Activated naive CD4-positive, alpha-beta T cell treated with Interleukin-2 at 50 U/mL for 16 hours (primary cell): ENCODE measurements at places on chromosomes 1 and 21.

GRCh38 chr1:215970406-215970805 is 403.3 kb downstream of the KCTD3 start:
- DNase-seq: no peak

DNA sequence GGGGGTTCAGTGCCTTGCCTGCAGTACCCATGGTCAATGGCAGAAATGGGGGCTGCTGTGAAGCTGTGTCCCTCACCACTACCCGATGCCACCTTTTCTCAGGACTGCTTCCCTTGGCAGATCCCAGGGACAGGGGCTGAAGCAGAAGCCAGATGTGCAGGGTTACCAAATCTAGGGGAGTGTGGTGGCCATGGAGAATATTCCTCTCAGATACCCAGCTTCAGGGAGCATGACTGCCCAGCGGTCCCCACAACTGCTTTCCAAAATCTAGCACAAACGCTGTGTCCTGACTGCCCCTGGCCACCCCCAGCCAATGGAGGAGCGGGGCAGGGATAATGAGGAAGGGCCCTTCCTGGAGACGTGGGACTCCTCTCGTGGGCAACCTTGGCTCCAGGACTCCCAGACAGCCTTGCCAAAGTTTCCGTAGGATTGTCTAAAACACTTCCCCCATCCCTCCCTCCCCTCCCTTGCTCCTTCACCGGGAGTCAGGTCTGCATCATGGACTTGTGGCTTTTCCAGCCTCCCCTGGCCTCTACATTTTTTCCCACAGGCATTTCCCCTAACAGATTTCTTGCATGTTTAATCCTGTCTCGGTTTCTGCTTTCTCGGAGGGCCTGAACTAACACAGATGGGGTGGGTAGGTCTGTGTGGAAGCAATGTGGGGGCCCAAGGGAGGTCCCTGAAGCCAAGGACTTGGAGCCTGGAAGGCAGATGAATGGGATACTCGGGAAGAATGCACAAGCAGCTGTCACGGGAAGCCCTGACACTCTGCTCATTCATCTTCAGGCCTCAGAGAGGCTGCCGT is 80.5 kb downstream of the OMA1 start:
- no peak for DNase-seq

GRCh38 chr1:56501888-56502287 is 77.5 kb downstream of the PLPP3 start:
- DNase-seq: no peak

- peak; percentile 74 for DNase-seq
Observed at GRCh38 chr1:156813750-156814570, 2.7 kb downstream of the SH2D2A start.

DNA sequence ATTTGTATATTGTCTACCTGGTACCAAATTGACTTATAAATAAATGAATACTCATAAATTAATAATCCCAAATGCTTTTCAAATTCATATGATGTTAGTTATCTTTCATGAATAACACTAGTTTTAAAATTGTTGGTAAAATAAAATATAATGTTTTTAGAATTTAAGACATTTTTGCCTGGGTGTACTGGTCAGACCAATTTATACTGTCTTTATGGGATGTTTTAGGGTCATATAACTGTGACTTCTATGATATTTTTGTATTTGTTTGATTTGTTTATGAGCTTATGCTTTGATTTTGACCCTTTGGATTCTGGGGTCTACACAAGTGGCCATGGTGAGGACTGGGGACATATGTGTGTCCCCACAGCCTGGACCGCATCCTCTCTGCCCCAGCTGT is 54.1 kb upstream of the KLHDC7A start:
- no peak for DNase-seq

- DNase-seq: no peak
Observed at GRCh38 chr1:75539230-75540116, 71.4 kb downstream of the SLC44A5 start.

DNA sequence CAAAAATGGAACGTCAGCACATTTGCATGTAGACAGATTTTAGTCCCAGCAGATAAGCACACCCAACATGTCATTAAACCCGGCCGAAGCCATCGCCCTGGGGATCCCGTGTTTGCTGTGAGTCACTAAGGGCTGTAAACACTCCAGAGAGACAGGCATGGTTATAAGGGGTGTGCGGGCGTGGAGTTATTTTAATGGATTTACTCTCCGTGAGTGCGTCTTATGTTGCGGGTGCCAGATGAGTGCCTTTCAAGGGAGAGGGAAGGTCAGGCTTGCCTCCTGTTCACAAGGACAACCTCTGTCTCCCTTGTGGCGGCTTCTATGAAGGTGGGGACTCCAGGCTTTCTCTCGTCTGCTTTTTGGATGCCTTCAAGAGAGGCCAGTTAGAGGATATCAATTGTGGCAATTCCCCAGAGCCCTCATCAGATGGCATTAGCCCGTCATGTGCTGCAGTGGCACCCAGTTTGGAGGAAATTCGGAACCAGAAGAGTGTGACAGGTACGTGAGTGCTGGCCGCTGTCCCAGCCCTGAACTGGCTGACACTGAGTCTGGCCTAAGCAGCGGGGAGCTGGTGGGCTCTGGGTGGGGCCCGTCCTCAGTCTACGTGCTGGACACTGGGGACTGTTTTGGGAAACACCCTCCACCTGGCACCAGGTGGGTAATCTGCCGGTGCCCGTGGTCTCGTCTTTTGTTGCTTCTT is 223.8 kb upstream of the TMEM51 start:
- no peak for DNase-seq

DNA sequence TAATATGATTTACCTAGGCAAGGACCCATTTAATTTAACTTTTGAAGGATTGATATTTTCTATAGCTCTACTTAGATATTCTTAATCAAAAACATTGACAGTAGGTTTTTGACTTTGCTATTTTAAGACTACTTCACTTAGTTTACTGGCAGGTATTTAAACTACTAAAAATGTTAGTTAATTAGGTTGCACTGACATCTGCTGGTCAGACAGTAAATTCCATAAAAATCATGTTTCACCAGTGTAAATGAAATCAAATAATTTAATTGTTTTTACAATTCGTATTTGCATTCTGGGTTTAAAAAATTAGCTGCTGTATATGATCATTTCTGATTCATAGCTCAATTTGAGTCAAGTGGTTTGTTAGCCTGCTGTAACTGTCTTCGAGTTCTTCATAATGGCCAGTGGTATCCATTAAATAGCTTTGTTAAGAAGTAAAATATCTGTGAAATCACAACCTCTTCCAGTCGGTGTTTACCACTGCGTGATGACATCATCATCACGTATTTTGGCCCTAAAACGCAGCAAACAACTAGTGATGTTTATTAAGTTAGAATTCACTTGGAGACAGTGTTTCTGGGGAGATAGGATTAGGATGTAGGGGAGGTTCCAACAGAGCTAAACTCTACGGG is 26.2 kb downstream of the EXTL2 start:
- DNase-seq: no peak

DNA sequence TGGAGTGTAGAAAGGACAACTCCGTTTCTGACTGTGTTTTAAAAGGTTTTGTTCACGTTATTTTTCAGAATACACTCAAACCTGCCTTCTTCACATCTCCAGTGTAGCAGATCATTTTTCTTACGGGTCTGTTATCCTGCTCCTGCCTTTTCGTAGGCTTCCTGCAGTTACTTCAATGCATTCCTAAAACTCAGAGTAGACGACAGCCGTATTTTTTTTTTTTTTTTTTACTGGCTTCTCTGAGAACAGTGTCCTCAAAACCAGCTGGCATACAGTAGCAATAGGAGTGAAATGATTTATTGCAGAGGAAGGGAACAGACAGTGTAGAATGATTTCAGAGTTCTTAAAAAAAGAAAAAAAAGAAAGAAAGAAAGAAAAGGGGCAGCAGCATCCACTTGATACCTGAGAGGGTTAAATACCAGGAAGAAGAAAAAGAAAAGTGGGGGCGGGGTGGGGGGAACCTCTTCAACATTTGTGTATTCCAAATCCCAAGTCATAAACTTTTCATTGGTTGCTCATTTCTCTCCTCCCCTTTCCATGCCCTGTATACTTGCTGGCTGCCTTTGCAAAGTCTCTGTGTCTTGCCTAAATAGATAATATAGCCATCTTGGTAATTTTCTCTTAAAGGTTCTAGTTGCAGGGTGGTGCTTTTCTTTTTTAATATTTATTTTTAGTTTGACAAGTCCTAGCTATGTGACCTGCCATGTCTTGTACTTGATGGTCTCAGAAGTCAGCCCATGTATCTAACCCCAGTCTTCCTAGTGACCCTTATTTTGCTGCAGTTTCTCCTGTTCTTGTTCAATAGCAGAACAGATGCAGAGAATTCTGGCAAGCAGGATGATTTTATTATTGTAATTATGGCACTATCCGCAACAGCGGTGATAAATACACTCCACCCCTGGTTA is 2.8 kb downstream of the TGFB2 start:
- DNase-seq: no peak

DNA sequence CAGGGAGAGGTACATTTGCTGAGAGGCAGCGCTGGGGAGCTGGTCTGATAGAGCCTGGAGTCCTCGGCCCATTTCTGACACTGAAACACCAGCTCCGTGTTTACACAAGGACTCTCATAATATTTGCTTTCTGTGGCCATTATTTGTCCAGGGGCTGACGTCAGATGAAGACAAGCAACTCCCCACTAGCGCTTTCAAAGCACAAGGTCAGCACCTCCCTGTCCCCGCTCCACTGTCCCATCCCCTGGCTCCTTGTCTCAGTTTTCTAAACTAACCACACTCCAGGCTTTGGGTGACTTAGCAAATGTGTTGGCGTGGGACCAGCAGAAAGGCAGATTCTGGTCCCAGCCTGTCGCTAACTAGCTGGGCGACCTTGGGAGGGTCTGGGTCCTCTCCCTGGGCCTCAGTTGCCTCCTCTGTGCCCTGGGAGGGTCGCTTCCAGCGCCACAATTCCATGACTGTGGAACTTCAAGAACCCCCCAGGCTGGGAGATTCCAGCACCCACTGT is 37.4 kb upstream of the ZBTB40 start:
- DNase-seq: no peak
